Panc1 (cell line): ENCODE measurements at places on chromosomes 1 and 21. TPM values are rescaled to one million over a fixed set of nuclear protein-coding genes. Genes with fewer than 3 reads are reported as not detected.

LCK gene
- 0.57 TPM for total RNA-seq

HSPB7 gene
- total RNA-seq = 0.10 TPM

ADAM30 gene
- not detected for total RNA-seq

IL12RB2 gene
- 0.26 TPM for total RNA-seq

UMODL1 gene
- total RNA-seq = 0.18 TPM

CA6 gene
- total RNA-seq = not detected

UHMK1 gene
- 76.0 TPM for total RNA-seq

OLIG2 gene
- total RNA-seq = not detected
